ENCODE measurements at places on chromosomes 5 and 9.

DNA sequence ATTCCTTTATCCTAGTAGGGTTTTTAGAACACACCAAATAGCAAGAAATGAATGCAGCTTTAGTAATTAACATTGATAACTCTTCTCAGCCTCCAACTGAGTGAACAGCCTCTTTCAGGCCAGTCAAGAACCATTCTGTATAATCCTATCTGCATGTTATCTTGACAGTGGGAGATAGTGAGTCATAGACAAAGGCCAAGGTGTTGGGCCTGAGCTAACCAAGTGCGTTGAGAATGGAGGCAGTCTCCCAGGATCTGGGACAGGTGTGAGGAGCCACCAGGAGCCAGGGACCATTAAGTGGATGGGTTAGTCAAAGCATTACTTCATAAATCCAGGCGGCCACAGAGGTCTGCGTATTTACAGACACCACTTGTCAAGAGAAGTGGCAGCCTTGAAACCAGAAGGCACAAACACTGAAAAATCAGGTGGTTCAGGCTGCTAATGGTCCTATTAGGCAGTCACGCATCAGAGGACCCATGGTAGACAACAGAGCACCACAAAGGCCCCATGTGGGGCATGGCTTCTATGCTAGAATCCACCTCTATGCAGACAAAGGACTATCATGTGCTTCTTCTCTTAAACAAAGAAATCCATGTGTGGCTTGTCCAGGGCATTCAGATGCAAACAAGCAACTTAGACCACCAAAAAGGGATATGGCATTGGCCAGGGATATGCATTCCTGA, 409.7 kb upstream of the PIK3R1 start:
- no peak for DNase-seq

DNA sequence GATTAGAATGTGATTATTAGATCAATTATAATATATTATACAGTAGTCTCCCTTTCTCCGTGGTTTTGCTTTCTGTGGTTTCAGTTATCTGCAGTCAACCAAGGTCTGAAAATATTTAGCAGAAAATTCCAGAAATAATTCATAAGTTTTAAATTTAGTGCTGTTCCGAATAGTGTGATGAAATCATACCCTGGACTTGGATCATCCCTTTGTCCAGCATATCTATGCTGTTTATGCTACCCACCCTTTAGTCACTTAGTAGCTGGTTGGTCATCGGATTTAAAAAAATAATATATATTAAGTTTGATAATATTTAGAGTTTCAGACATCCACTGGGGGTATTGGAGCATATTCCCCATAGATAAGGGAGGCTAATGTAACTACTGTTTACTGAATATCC, 19.6 kb downstream of the RMI1 start:
- no peak for DNase-seq

DNA sequence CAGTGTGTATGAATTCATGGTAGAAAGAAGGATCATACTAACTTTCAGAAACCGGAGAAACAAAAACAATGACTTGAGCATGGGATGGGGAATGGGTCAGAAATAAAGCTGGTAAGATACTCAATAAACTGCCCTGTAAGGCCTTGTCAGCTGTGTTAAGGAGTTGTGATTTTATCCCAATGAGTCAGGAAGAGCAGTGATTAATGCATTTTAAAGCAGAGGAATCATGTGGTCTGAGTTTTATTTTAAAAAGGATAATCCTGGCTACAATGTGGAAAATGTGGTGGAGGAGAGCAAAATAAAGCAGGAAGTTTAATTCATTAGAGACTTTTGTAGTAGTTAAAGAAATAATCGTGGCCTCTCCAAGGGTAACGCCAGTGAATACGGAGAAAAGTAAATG, 28.7 kb downstream of the DHX29 start:
- no peak for DNase-seq

- DNase-seq: no peak
Observed at GRCh38 chr5:119313658-119314605, 41.9 kb upstream of the TNFAIP8 start.

- no peak for DNase-seq
Observed at GRCh38 chr9:80498001-80498555, 926.3 kb downstream of the TLE4 start.

GRCh38 chr5:78734950-78735349, 86.4 kb upstream of the LHFPL2 start:
- no peak for DNase-seq

DNA sequence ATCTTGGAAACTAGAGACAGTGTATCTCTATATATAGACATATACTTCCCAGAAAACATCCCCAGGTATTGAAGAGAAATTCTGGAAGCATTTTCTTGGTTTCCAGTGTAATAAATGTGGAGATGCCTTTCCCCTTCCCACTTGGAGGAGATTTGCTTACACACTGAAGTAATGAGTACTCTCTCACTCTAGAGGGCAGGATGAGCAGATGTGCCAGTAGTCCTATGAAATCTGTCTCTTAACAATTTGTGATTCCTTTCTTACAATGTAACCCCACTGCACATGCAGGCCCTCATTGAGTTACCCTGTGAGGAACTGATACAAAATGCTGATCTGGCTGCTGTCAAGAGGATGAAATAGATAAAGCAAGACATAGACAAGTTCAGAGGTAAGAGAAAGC, 567.2 kb downstream of the SLCO4C1 start:
- peak; percentile 7 for DNase-seq

DNA sequence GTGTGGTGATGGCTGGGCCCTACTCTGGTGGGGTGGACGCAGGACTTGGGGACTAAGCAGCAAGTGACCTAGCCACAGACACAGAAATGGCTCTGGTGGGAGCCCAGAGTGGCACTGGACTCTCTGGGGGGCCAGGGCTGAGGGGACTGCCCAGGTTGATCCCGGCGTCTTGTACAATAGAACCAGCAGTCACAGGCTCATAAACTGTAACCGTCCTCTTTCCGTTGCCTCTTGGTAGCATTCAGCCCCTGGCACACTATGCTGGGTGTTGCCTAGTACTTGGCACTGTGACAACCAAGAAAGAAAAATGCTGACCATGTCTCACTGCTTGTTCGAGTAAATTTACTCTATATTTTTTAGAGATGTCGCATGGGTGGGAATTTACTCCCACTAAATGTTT, 80.5 kb downstream of the DAB2IP start:
- no peak for DNase-seq

- no peak for DNase-seq
Observed at GRCh38 chr9:68495247-68495646, 45.4 kb downstream of the TMEM252 start.

- no peak for DNase-seq
Observed at GRCh38 chr5:93782978-93783377, 41.6 kb upstream of the POU5F2 start.

GRCh38 chr5:88979244-88979643, 96.3 kb upstream of the MEF2C start:
- no peak for DNase-seq

- no peak for DNase-seq
Observed at GRCh38 chr5:54975701-54976100, 9.7 kb downstream of the ESM1 start.

DNA sequence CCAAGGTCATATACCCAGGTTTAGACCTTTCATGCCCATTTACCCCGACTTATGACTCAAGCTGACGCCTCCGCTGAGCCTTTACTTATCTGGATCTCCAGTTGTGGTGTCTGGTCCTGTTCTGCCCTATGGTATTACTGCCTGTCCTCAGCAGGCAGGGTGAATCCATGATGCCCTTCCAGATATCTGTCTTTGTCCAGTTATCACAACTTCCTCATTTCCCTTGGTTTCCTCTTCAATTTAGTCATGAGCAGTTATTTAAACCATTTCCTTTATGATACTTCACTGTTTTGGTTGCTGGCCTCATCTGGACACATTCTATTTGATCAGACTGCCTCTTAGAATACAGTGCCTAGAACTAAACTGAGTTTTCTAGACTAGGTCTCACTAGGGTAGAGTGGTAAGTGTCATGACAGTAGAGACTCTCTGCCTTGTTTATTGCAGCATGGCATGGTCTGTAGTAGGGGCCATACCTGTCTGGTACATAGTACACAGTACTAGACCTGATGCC, 93.3 kb downstream of the MELK start:
- DNase-seq: peak; percentile 5

- no peak for DNase-seq
Observed at GRCh38 chr9:108874058-108874788, 12.2 kb downstream of the ACTL7A start.

- no peak for DNase-seq
Observed at GRCh38 chr5:110361471-110361870, 365.0 kb downstream of the TMEM232 start.

DNA sequence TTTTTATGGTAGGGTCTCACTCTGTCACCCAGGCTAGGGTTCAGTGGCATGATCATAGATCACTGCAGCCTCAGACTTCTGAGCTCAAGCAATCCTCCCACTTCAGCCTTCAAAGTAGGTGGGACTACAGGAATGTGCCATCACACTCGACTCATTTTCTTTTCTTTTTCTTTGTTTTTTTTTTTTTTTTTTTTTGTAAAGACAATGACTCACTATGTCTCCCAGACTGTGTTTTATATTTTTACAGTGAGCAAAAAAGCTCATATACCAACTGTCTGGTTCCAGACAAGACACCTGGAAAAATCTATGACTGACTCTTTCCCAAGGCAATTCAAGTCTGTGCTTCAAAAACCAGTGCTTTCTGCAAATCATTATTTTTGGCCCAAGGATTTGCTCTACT, 10.8 kb upstream of the FOXD1 start:
- no peak for DNase-seq

GRCh38 chr5:71882826-71883741, 164.0 kb downstream of the CARTPT start:
- no peak for DNase-seq

GRCh38 chr5:113250341-113250953, 184.3 kb downstream of the TSSK1B start:
- no peak for DNase-seq

- DNase-seq: peak; percentile 74
Observed at GRCh38 chr5:78758169-78758839, 109.7 kb upstream of the LHFPL2 start.

GRCh38 chr5:97425511-97425910, 242.5 kb upstream of the RIOK2 start:
- DNase-seq: no peak

DNA sequence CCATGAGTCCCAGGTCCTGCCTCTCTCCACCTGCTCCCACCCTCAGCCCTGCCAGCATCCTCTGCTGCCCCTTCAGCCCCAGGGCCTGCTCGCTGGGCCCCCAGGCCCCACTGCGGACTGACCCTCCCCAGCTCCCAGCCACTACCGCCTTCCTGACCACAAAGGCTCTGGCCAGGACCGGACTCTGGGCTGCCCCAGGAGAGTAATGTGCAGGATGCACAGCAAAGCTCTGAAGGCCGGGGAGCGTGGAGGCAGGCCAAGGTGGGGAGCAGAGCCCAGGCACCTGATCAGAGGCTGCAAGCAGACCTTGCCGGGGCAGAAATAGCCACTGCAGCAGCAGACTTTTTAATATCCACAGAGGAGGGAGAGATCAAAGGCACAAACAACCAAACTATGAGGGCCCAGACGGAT, 27.9 kb downstream of the IPPK start:
- DNase-seq: no peak

GRCh38 chr5:135501965-135502364, 33.8 kb downstream of the NEUROG1 start:
- DNase-seq: no peak

- no peak for DNase-seq
Observed at GRCh38 chr9:135414293-135414692, 65.3 kb upstream of the PPP1R26 start.

GRCh38 chr5:1658665-1659064, 134.9 kb upstream of the LPCAT1 start:
- DNase-seq: no peak

GRCh38 chr9:86277072-86277471, 5.3 kb downstream of the ISCA1 start:
- DNase-seq: no peak

GRCh38 chr9:127726871-127727270, 8.2 kb downstream of the TOR2A start:
- no peak for DNase-seq

DNA sequence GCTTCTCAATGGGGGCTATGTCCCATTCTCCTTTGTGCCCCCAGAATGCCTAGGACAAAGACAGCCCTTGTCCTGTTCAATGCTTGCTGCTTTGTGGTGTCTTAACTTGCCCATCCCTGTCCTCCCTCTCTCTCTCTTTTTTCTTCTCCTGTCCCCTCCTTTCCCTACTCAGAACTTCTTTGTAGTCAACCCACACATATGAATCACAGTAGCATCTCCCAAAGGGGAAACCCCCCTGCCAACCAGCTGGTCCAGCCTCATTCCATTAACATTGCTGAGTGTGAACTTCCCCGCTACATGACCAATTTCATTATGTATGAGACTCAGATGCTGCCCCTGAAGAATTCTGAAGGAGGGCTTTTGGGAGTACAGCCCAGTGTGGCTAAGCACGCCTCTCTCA, 408.3 kb downstream of the ENC1 start:
- no peak for DNase-seq

DNA sequence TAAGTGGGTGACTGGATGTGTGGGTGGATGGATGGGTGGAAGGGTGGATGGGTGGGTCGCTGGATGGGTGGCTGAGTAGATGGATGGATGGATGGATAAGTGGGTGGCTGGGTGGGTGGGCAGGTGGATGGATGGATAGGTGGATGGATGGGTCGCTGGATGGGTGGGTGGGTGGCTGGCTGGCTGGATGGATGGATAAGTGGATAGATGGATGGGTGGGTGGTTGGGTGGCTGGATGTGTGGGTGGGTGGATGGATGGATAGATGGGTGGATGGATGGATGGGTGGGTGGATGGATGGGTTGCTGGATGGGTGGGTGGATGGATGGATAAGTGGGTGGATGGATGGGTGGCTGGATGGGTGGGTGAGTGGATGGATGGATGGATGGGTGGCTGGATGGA, 27.3 kb upstream of the CEP72 start:
- DNase-seq: no peak

- DNase-seq: peak; percentile 91
Observed at GRCh38 chr9:128007566-128008138, 26.9 kb upstream of the EEIG1 start.

DNA sequence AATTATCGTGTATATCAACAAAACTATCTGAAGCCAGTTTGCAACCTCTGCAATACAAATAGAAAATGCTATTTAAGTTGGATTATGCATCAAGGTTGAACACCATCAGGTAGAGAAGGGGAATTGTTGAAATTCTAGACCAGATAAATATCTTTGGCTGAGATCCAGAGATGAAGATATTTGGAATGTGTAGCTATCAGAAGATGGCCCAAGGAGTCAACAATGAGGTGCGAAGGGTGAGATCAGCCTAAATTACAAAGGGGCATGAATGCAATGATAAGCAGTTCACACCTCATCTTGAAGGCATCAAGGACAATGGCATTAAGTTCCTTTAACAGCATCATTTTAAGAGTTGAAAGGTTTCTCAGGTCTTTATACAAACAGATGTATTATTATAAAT, 572.1 kb upstream of the DMAC1 start:
- no peak for DNase-seq

GRCh38 chr9:10112798-10113197, 500.0 kb downstream of the PTPRD start:
- DNase-seq: no peak

DNA sequence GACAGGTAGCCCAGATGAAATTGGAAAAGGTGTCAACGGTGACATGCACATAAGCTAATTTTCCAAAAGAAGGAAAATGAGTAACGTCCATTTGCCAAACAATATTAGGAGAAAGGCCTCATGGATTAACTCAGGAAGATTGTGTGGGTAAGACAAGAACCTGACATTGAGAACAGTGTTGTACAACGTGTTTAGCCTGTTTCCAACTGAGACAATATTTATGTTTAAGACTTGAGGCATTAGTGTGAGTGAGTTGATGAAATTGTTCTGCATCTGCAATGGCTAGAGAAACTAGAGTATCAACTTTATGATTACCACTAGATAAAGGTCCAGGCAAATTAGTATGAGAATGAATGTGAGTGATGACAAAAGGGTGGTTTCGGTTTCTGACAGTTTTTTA, 191.3 kb upstream of the RAI14 start:
- no peak for DNase-seq

GRCh38 chr5:154826-155225, 36.5 kb upstream of the LRRC14B start:
- no peak for DNase-seq

Measured in RPMI8226 (cell line).